ENCODE measurements at places on chromosomes 16 and 17.

DNA sequence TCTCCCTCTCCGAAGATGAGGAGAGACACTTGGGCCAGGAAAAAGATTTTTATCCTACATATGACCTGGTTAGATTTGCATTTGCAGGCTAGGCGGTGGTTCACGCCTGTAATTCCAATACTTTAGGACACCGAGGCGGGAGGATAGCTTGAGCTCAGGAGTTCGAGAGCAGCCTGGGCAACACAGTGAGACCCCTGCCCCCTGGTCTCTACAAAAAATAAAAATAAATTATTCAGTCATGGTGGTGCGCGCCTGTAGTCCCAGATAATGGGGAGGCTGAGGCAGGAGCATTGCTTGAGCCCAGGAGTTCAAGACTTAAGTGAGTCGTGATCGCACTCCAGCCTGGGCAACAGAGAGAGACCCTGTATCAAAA, 7.9 kb upstream of the THAP11 start:
- DNase-seq = no peak

DNA sequence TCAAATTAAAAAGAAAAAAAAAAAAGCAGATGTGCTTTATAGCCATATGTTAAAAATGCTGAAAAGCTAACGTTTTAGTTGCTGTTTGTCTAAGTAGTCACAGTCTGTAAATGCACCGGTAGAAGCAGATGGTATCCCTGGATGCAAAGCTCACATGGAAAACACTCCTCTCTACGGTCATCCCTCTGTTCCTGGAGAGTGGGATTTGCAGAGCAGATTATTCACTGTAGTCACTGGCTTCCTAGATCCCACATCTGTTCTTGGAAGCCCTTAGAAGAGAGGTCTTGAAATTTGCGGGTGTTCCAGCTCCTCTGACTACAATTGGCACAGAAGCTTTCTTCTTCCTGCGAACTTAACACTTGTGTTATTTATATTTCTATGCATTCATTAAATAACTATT, 186.6 kb downstream of the PMP22 start:
- no peak for DNase-seq

GRCh38 chr16:30697264-30698138, 1.5 kb upstream of the SRCAP start:
- no peak for DNase-seq

DNA sequence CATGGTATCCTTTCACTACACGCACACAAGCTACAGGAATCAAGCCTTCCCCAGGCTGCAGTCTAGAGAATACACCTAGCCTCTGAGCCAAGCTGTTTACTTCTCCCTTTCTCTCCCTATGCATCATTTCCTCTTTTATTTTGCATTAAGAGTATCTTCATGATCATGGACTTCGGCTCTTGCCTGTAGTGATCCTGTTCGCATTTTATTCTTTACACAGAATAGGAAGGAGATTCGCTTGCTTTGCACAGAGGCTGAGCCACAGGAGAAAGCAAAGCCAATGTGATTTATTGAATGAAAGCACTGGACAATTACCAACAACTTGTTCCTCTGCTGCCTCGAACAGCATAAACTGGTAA, 172.7 kb downstream of the ANKFN1 start:
- no peak for DNase-seq

DNA sequence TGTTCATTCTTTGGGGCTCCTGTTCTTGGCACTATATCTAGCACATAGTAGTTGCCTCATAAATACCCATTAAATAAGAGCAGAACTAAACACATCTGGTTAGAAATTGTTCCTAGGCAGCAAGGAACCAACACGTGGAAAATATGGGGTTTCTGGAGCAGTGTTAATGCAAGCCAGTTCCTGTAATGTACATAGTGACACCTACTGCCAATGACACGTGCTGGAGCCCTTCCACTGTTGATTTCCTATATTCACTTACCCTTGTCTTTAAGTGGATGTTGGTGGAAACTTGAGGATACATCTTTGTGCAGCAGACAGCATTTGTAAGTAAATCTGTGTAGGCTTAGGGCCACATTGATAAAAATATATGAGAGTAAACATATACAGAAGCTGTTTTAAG, 1.6 kb upstream of the IRF8 start:
- DNase-seq = no peak

DNA sequence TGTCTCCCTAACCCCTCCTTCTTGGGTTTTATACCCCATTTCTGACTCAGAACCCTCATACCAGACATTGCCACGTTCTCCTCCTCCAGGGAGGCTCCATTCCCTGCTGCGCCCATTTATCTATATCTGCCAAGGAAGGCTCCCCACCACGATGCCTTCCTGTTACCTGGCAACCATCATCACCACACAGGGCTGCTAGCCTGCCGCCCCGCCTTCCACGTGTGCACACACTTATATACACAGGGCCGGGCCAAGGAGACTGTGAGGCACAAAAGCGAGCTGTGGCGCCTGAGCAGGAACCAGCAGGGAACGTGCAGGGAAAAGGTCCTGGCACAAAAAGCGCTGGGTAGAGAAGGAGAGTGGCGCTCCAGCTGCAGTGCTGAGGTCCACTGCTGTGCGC, 261.8 kb downstream of the CBLN1 start:
- DNase-seq = no peak

DNA sequence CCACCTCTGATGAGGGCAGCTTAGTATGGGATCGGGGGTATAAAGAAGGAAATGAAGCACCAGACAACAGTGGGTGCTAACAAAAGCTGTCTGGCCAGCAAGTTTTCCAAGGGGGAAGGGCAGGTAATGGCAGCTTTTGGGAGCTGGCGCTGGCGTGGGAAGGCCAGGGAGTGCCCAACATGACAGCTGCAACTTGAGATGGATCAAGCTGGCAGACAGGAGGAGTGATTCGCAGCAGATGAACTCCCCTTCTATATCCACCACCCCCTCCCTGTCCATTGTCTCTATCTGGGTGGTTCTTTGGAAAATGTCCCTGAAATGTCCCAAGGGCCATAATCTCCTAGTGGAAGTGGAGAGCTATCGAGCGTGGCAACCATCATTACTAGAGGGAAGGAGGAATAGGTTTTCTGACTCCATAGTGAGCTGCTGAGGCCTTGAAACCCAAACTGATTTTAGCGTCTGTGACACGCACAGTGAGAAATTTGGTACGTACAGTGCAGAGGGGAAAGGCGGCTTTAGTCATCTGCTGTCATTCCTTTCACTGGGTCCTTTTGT, 4.8 kb upstream of the INPP5K start:
- no peak for DNase-seq

DNA sequence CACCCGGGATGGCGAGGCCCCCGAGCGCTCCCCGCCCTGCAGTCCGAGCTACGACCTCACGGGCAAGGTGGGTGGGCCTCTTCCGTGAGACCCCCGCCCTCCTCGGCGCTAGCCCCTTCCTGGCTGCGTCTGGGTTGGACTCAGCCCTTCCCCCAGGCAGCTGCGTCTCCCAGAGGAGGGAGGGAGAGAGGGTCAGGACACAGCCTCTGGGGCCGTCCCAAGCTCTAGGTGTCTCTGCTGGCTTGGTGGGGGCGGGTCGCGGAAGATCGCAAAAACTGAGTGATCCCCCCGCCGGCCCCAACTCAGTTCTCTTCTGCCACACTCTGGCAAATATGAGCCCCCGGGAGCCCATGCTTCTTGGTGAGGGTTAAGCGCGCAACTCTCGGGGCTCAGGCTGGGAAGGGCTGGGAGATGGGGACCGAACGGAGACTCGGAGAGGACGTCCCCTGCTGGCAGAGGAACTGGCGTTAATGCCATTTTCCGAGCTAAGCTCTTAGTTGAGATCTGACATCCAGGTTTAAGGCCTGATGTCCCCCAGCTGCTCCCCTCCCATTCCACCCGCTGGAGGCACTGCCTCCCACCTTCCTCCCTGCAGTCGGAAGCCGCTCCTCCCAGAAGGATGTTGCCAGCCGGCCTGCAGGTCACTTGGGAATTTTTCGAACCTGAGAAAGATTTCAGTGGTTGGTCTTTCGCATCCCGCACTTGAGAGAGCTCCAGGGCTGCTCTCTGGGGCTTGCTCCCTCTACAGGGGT, 419 bp downstream of the RAB37 start:
- DNase-seq = no peak

DNA sequence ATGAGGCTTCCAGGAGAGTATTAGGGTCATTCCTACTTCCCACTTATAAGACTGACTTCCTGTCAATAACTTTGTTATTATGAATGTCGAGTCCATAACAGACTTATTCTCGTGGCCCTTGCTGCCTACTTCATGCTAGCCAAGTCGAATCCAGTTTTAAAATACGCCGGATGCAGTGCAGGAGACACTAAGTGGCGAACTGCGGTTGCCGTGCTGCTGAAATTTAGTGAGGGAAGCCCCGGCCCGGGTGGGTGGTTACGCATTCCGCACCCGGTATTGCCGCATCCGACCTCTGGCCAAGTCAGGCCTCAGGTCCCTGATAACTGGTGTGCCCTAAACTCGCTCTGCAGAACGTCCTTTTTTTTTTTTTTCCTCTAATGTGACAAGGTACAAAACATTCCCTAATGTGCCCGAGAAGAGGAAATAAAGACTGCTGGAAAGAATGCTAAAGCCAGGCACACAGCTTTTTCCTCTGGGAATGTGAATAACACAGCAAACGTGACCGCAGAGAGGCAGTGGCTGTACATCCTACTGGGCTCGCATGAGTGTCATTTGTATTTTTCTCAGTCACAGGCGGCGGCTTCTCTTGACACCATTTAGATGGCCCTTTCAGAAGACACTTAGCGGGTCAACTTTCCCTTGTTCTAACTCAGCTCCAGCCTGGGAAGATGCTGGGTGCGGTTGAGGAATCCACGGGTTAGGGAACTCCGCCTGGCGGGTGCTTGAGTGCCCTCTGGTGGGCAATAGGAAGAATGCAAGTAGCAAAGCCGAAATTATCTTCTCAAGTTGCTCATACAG, 7.1 kb upstream of the AKTIP start:
- no peak for DNase-seq

GRCh38 chr17:76925441-76925891, 57.3 kb downstream of the MGAT5B start:
- no peak for DNase-seq

GRCh38 chr17:45135978-45136791, 698 bp downstream of the ACBD4 start:
- DNase-seq = no peak

Data from stimulated activated CD4-positive, alpha-beta T cell treated with anti-CD3 and anti-CD28 coated beads, Interleukin-1b, Interleukin-23, amount 100 ng/mL, for 24 hours (primary cell).